ENCODE measurements at places on chromosomes 7 and 10. TPM values are rescaled to one million over a fixed set of nuclear protein-coding genes. Genes with fewer than 3 reads are reported as not detected.

The TUBB8 gene
- not detected for total RNA-seq

The NUTM2A gene
- total RNA-seq, result 2.3 TPM

DNA sequence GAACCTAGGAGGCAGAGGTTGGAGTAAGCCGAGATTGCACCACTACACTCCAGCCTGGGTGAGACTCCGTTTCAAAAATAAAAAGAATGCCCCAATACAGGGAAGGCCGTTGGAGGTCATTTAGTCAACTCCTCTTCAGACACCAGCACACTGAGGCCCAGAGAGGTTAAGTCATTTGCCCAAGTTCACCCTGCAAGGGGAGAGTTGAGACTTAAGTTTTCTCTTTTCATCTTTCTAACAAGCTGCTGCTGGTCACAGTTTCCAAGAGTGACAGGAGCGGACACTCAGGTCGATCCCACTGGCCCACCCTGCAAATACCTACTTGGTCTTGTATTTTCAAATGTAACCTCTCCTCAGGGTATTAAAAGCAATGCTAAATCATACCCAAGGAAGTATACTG, 30.4 kb upstream of the VCL start:
- DNase-seq, result no peak
- no peaks in the 10 kb centered on the region for H3K4me1 ChIP-seq
- H3K27ac ChIP-seq, result peak overlapping the region; percentile 75
- H3K4me3 ChIP-seq, result no peak overlapping the region
- H3K36me3 ChIP-seq, result no peaks in the 10 kb centered on the region
- H3K27me3 ChIP-seq, result no peaks in the 10 kb centered on the region

- no peak overlapping the region for H3K27ac ChIP-seq
- no peak for DNase-seq
- H3K4me3 ChIP-seq, result no peak overlapping the region
Observed at GRCh38 chr10:20492447-20492846, 404.7 kb downstream of the NEBL start.

Measured in Peyer's patch (tissue), 4 donors.